ENCODE measurements at places on chromosomes 11 and 22.

DNA sequence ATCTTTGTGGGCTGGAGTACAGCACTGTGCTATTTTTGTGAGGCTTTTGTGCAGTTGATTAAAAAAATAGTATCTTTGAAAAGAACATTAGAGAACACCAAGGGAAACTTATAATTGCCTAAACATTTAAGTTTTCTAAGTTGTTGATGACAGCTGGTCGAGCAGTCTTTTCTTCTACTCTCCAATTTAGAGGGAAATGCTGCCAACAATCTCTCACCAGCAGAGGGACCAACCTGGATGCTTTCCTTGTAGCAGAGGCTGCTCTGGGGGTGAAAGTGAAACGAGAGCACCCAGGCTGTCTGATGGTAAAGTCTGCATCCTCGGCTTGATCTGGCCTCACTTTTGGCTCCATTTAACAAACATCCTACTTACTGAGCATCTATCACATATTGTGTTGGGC is 1286.5 kb upstream of the TENM4 start:
- DNase-seq, result peak; percentile 3

GRCh38 chr22:38043151-38044039 is 13.8 kb upstream of the PICK1 start:
- DNase-seq, result no peak

- no peak for DNase-seq
Observed at GRCh38 chr11:65215441-65216076, 33.8 kb downstream of the CAPN1 start.

DNA sequence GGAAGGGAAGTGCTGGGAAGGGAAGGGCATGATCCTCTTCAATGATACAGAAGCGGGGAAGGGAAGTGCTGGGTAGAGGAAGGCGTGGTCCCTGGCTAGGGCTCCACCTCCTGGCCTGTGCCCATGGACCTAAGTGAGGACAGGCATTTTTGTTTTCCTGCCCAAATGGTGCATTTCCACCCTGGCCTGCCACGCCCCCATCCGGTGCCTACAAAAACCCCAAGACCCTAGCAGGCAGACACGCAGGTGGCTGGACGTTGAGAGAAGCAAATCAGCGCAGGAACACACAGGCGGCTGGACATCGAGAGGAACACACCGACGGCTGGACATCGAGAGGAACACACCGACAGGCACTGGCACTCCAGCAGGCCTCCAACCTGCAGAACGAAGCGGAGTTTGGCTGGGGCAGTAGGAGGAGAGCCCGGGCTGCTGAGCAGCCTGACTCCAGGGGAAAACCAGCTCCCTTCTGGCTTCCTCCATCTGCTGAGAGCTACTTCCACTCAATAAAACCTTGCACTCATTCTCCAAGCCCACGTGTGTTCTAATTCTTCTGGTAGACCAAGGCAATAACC is 628.3 kb downstream of the BUD13 start:
- no peak for DNase-seq

DNA sequence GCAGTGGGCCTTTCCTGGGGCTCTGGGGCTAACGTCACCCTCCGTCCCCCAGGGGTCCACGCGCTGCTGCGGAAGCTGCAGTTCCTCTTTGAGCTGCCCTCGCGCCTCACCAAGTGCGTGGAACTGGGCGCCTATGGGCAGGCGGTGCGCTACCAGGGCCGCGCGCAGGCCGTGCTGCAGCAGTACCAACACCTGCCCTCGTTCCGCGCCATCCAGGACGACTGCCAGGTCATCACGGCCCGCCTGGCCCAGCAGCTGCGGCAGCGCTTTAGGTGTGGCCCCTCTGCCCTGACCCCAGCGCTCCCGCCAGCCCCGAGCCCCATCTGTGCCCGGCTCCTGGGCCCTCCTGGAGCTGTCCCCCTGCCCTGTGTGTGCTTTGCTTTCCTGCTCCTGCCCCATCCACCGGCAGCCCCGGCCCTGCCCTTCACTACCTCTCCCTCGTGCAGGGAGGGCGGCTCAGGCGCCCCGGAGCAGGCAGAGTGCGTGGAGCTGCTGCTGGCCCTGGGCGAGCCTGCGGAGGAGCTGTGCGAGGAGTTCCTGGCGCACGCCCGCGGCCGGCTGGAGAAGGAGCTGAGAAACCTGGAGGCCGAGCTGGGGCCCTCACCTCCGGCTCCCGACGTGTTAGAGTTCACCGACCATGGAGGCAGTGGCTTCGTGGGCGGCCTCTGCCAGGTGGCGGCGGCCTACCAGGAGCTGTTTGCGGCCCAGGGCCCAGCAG is 3.8 kb upstream of the TM7SF2 start:
- DNase-seq, result no peak

DNA sequence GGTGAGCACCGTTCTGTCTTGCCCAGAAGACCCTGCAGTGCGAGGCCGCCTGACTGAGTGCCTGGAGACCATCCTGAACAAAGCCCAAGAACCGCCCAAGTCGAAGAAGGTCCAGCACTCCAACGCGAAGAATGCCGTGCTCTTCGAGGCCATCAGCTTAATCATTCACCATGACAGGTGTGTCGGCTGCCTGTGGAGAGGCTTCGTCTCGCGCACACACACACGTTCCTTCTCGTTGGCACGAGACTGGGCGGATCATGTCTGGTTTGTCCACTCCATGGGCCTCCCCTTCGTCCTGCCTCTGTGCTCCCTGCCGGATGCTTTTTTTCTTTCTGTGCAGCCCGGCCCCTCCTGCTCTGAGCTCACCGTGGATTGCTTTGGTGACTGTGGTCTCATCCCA is 51.1 kb downstream of the MUC6 start:
- DNase-seq, result no peak

- DNase-seq, result no peak
Observed at GRCh38 chr11:17457396-17458173, 19.1 kb downstream of the ABCC8 start.

DNA sequence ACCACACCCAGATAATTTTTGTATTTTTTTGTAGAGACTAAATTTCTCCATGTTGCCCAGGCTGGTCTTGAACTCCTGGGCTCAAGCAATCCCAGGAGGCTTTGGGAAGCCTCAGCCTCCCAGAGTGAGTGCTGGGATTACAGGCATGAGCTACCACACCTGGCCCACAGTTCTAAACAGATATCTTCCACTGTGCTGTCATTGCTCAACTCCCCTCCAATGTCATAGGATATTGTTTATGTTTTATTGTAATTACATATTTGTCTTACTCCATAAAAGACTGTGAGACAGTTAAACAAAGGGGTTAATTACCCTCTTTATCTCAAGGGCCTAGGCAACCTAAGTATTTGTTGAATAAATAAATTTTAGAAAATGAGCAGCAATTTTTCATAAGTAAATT is 204.2 kb downstream of the GRM5 start:
- no peak for DNase-seq

DNA sequence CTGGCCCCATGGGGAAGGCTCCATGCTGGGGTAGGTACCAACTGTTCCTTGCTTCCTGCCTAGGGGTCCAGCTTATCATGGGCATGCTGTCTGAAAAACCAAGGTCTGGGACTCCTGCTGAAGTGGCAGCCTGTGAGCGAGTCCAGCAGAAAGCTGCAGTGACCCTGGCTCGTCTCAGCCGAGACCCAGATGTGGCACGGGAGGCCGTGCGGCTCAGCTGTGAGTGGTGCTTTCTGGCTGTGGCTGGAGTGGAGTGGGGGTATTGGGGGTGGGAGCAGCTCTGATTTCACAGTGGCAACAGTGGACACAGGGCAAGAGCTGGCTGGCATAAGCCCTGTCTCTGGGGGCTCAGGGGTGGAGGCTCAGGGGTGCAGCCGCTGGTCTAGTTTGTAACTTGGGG is 124.1 kb downstream of the INSC start:
- no peak for DNase-seq

DNA sequence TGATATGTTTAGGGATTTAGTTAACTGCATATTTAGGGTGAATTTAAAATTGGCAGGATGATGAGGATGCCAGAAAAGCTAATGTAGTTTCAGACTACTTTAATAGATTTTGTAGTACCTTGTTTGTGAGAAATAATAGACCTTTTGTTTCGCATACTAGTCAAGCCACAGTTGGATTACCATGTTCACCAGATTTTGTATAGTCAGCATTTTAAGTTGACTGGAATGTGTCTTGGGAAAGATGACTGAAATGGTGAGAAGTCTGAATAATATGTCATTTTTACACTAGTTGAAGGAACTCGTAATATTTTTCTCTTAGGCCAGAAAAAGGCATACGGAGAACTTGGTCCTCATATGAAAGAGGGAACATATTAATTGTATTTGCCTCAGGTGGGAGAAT is 23.4 kb downstream of the ATM start:
- no peak for DNase-seq

- peak; percentile 59 for DNase-seq
Observed at GRCh38 chr11:95563173-95563572, 226.4 kb downstream of the FAM76B start.

DNA sequence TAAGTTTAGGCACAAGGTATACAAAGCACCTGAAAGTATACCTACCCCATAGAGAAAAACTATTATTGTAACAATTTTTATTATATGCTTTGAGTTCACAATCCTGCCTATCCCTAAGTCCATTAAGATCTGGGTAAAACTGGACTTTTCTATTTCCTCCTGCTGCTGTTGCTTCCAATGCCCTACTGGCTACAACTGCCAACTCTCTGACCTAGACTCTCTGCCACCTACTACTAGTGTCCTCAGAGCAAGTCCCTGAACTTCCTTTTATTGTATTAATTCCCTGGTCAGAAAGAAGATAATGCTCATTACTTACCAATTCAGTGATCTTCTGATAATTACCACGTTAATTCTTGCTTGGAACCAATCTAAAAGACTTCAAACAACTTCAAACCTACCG is 70.3 kb downstream of the RBFOX2 start:
- no peak for DNase-seq
